CD14-positive monocyte (primary cell): ENCODE measurements at places on chromosomes 5 and 9.

DNA sequence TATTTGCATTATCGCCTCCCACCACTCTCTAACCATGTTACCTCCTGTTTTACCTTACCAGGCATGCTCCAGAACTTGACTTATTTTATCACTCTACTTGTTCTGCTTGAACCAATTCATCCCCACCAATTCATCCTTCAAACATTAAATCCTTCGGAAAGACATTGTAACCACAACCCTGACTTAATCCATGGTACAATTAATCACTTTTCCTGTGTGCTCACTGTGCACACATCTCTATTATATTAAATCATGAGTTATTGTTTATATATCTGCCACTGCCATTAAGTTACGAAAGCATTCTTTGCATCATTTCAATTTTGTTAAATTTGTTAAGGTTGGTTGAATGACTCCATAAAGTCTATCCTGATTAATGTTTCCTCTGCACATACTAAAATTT lies 7.4 kb upstream of the C5orf46 start:
- DNase-seq: no peak

DNA sequence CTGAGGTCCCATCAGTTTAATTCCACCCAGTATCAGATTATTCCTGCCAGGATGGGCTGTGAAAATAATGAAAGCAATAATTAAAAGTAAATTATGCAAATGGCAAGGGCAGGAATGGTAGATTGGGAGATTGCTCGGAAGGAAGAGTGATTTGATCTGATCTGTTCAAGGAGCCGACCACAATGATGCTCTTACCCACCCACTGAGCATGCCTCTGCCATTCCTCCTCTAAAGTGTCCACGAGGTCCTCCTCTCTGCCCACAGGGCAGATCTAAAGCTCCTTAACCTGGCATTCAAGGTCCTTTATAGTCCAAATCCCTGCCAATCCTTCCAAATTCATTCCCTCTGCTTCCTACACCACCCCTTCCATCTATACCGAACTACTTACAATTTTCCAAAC lies 147.8 kb downstream of the TTLL11 start:
- DNase-seq: no peak

DNA sequence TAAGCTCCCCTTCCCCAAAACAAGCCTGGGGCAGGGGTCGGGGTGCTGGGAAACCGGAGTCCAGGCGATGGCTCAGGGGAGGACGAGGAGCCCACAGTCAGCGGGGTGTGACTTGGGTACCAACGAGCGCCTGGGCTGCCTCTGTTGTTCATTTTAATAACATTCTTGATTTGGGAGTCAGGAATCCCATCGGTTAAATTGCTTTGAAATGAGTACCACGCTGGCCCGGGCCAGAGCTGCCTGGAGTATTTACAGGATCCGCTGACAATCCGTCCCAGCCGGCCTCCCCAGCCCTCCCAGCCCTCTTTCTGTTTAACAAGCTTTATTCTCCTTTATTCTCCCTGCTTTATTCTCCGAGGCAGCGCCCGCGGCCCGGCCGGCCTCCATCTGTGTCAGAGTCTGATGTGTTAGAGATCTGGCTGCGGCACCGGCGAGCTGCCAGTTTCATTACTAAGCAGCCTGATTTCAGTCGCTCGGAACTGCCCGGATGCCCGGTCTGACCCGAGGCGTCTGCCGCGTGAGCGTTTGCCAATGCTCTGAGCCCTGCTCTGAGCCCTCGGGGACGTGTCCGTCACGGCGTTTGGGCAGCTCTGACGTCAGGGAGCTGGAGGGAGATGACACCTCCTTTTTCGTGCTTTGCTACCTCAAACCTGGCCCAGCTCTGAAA lies 16.5 kb upstream of the QRFP start:
- no peak for DNase-seq

GRCh38 chr5:168006456-168007130 lies 284.9 kb upstream of the WWC1 start:
- no peak for DNase-seq

DNA sequence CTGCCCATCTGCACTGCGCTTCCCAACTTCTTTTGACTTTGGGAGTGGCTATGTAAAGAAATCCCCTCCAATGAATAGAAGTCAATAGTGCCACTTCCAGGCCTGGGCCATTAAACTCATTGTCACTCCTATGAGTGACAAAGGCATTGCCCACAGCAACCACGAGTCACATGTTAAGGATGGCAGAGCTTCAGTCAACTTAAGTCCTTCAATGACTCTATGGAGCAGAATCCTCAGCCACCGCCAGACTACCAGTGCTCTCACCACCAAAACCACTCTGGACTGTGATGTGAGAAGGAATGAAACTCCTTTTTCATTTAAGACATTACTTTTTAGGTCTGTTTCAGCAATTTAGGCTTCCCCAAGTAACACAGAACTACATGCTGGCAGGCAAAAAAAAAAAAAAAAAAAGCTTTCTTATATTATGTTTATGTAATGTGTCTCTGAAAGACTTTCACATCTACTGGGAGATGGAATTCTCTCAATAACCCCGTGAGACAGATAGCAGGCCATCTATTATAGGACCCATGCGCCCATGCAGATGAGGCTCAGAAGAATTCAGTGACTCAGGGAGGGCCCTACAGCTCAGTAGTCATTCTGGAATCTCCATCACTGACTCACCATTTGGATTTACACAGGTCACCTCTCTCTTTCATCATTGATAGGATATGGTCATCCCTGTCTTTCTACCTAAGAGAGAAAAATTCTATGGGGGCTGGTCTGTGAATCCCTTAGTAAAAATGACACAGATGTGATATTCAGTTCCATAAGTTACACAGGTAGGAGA lies 180.5 kb downstream of the CEMIP2 start:
- no peak for DNase-seq
